ENCODE measurements at places on chromosomes 7 and 10.

- no peak for DNase-seq
These were observed 1.8 kb downstream of the CCM2 start for GRCh38 chr7:45001826-45002225.

GRCh38 chr10:88680958-88681357, 16.7 kb downstream of the LIPF start:
- DNase-seq = no peak

- peak; percentile 42 for DNase-seq
These were observed 3.3 kb downstream of the NUDT13 start for GRCh38 chr10:73113551-73113950.

GRCh38 chr7:114879554-114879953, 42.3 kb upstream of the MDFIC start:
- peak; percentile 83 for DNase-seq

DNA sequence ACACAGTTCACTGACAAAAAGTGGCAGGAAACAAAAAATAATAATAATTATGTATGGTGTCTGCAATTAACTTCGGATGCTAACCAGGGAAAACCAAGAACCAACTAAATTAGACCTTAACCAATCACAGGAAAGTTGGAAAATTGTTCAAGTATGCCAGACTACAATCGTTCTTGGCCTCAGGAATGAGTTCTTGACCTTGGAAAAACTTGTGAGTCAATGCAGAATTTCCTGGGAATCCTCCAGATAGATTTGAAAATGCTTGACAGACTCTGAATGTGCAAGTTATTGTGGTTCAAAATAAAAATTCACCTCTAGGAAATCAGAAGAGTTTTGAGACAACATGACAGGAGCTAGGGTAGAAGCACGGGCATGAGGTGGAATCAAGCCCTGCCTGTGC, 171.5 kb downstream of the C7orf25 start:
- no peak for DNase-seq

DNA sequence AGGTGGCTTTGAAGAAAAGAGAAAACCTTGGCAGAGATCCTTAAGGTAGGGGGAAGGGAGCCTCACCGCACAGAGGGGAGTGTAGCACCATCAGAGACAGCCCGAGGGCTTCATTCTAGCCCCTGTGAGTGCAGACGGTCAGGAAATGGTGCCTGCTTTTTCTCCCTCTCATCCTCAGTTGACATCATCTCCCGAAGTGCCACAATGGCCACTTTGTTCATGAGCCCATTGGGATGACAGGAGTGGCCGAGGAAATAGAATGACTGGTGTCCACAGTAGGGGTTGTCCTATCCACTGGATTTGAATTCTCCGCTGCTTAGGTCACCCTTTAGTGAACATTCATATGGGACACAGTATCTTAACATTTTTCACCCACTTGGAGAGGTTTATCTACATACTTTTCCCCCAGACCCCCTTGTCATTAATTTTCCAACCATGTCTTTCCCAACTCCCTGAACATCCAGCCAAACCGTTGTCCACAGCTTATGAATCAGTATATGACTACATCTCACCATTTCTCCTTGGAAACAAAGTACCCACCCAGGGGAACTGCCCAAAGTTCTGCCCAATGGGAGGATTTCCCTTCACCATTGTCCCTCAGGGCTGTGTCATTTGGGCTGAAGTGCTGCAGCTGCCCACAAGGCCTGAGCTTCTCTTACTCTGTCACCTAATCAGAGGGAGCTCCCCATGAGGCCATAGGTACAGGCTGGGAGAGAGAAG, 108.8 kb downstream of the ADCY1 start:
- DNase-seq = no peak

- no peak for DNase-seq
These were observed 50.2 kb downstream of the PDIA4 start for GRCh38 chr7:148978091-148978490.

DNA sequence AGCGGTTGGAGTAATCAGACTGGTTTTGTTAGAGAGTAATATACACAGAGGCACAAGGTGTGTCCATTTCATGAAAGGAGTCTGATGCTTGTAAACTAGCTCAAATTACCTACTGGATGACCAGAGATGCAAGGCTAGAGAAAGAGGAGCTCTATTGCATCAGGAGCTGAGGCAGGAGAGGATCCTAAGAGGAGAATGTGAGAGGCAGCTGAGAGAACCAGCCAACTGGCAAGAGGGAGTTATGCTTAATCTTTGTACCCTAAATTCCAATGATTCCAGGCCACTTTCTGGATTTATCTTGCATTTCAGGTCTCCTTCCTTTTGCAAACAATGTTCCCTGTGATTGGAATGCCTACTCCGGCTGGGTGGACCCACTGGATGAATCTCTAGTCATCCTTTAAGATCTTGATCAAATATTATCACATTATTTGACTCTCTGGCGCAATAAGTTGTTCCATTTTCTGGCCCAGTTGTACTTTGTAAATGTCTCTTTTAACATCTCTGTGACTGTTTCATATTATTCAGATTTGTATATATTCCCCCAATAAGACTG, 57.5 kb upstream of the PTPN12 start:
- no peak for DNase-seq

DNA sequence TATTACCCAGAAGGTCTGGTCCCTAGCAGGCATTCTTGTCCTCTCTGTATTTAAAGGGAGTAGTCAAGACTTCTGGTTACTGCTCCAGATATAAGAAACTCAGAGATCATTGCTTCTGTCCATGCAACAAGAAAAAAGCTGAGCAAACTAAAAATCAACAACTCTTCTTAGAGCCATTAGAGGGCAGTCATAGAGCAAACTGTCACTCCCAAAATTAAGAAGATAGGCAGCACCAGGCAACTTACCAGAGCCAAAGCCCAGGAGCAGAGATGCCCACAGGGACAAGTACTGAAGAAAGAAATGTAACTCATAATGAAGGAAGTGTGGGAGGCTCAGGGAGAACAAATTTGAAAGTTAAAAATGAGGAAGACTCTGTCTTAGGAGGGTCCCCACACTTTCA, 472.9 kb upstream of the COBL start:
- DNase-seq = peak; percentile 0

- DNase-seq = peak; percentile 35
These were observed 55.2 kb downstream of the TACC2 start for GRCh38 chr10:122044045-122044661.

- DNase-seq = no peak
These were observed 777 bp downstream of the RUNDC3B start for GRCh38 chr7:87628780-87629569.

DNA sequence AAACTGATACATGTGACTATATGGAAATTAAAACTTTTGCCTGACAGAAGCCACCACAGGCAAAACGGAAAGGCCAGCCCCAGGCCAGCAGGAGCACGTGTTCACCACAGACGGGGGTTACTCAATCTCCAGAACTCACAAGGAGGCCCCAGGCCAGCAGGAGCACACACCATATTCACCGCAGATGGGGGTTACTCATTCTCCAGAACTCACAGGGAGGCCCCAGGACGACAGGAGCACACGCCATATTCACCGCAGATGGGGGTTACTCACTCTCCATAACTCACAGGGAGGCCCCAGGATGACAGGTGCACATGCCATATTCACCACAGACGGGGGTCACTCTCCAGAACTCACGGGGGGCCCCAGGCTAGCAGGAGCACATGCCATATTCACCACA, 61.5 kb downstream of the NKX6-2 start:
- DNase-seq = peak; percentile 33

DNA sequence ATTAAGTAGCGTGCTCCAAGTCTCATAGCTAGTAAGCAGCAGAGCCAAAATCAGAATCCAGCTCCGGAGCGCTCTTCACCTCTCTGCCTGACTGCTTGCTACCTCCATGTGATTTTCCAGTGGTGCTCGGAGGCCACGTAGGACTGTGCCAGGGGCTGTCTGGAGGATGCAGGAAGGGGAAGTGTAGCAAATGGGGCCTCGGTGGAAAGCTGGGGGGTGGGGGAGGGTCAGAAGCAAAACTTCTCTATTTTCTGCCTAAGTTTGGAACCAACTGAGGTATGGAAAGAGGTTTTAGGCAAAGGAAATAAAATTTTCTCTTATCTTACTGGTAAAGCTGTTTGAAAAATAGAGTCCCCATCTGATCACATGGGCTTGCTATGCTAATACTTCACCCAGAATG, 108.7 kb downstream of the TBXAS1 start:
- no peak for DNase-seq

DNA sequence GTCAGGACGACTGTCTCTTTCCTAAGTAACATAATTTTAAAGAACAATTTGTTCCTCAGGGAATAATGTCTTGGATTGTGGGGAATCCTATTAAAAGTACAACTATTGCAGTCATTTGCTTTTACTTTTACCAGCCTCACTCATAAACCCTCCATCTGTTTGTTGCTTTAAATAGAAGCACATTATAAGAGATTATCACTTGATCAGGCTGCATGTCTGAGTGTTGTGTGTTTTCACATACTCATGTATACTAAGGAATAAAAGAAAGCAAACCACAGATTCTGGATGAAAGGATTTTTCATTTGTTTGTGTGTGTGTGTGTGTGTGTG, 1077.8 kb downstream of the KCNMA1 start:
- DNase-seq = peak; percentile 80

GRCh38 chr10:47261556-47261955, 38.4 kb upstream of the GDF10 start:
- no peak for DNase-seq

- no peak for DNase-seq
These were observed 5.3 kb downstream of the CAMK2B start for GRCh38 chr7:44320141-44320540.

GRCh38 chr7:128740996-128741395, 1.8 kb downstream of the CALU start:
- DNase-seq = peak; percentile 24

DNA sequence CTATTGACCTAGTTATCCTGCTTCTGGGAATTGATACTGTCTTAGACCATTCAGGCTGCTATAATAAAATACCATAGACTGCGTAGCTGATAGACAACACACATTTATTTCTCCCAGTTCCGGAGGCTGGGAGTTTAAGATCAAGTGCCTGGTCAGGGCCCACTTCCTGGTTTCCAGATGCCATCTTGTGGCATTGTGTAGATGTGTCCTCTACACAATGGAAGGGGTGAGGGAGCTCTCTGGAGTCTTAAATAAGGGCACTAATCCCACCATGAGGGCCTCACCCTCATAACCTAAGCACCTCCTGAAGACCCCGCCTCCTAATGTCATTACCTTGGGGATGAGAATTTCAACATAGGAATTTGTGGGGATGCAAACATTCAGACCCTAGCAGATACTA, 62.4 kb downstream of the SLC35B4 start:
- DNase-seq = peak; percentile 4

- DNase-seq = no peak
These were observed 350.1 kb upstream of the AOAH start for GRCh38 chr7:37074370-37074769.

DNA sequence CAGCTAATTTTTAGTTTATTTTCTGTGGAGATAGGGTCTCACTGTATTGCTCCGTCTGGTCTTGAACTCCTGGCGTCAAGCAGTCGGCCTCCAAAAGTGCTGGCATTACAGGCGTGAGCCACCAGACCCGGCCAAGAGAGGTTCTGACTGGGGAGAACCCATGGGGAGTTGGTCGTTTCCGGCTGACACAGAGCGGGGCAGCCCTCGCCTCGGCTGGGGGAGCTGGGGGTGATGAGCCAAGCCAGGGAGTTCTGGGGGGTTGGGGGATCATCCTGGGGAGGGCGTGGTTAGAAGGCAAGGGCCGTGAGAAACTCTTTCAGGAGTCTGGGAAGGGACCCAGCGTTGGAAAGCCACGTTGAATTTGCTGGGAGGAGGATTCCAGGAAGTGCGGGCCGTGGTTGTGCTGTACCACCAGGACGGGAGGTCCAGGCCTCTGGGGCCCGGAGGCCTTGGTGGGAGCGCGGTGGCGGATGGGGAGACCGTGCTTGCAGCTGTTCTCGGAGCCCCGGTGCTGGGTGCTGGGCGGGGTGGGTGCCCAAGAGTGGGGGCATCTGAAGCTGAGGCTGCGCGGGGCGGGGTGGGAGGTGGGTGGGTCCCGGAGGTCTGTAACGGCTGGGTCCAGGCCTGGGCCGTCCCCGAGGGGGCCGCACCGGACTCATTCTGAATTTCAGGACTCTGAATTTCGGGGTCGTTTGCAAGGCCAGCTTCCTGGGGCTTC, 8.4 kb upstream of the ZNF853 start:
- no peak for DNase-seq

DNA sequence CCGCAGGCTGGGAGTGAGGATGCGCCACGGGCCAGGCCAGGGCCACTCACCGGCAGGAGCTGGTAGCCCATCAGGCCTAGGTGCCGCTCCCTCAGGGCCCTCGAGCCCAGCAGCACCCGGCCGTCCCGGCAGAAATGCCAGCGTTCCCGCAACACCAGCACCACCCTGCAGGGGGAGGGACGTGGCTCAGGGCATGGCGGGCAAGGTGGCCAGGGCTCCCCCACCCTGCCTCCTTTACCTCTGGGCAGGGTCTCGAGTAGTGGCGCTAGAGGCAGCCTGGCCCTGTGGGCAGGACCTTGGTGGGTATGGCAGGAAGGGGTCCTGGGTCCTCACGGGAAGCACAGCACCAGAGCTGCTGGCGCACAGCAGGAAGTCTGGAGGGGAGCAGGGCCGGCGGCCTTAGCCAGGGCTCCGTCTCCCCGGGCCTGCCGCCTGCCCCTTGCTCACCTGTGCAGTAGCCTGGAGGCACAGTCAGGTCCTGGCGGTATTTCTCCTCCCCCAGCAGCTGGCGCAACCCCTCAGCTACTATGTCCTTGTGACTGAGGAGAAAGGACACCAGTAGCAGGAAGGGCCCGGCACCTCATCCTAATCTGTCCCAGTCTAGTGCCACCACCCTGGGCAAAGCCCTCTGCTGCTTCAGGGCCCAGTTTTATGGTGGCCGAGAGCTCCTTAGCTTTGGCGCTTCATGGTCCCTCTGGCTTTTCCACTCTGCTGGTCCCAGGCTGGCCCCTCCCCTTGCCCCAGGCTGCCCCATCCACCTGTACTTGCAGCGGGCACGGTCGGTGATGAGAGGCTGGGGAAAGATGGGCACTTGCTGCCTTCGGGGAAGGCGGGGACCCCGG, 3.5 kb downstream of the FASTK start:
- DNase-seq = no peak

DNA sequence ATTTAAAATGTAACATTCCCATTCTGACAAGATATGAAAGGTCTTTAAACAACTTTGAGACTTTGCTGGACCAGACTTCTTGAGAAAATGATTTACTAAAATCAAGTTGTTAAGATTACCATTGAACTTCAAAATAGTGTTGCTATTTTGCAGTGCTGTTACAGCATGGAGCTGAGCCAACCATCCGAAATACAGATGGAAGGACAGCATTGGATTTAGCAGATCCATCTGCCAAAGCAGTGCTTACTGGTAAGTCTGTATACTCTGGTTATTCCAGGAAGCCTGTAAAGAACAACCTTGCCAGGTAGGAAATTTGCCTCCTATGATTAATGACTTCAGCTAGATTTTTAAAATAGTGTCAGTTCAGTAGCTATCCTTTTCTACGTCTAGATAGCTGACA, 18.8 kb downstream of the TNKS2 start:
- no peak for DNase-seq

- DNase-seq = no peak
These were observed 255.2 kb upstream of the KLF14 start for GRCh38 chr7:130989101-130989795.

- DNase-seq = no peak
These were observed 12.2 kb upstream of the PPIF start for GRCh38 chr10:79335094-79335469.
